ENCODE measurements at places on chromosomes 1 and 21. TPM values are rescaled to one million over a fixed set of nuclear protein-coding genes. Genes with fewer than 3 reads are reported as not detected.

The LPGAT1 gene
- 30.3 TPM for total RNA-seq

The IL22RA1 gene
- total RNA-seq = not detected

The CA14 gene
- total RNA-seq = 31.9 TPM

The MYOM3 gene
- total RNA-seq = not detected

The RPE65 gene
- total RNA-seq = not detected

The MYBPH gene
- not detected for total RNA-seq

The NCAM2 gene
- total RNA-seq = 1.9 TPM

The FHAD1 gene
- 1.7 TPM for total RNA-seq

All from neural crest cell (in vitro differentiated cells).